ENCODE measurements at places on chromosomes 3 and 15.

- no peak for DNase-seq
Observed at GRCh38 chr3:45515999-45516725, 78.4 kb upstream of the LIMD1 start.

DNA sequence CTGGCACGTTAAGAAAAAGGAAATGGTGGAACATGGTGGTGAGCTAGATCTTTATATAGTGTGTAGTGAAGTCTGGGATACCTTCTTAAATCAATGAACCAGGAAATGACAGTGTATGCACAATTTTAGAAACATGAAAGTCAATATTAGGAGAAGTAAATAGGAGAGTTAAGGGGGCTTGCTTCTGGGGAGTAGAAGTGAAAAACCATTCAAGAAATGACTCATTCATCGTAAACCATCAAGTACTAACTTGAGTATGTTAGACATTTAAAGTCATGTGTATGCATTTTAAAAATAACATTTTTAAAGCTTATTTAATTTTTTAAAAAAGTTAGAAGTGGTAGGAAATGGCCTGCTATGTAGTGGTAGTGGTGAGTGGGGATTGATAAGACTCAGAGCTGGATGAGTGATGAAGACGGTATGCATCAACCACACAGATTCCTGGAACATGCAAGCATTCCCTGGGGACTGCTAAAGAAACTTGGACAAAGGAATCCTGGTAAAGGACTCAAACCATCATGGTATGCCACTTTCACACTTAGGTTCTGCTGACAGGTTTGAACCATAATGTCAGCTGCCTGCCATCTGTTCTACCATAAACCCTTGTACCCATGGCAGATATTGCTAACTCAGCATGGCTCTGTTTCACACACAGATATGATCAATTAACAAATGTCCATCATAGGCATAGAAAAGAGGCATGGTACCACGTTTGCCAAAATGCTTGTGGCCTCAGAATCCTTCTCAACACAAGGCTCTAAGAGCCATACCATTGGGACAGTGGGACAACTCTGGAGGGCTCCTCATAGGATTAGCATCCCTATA lies 28.9 kb upstream of the MITF start:
- no peak for DNase-seq

DNA sequence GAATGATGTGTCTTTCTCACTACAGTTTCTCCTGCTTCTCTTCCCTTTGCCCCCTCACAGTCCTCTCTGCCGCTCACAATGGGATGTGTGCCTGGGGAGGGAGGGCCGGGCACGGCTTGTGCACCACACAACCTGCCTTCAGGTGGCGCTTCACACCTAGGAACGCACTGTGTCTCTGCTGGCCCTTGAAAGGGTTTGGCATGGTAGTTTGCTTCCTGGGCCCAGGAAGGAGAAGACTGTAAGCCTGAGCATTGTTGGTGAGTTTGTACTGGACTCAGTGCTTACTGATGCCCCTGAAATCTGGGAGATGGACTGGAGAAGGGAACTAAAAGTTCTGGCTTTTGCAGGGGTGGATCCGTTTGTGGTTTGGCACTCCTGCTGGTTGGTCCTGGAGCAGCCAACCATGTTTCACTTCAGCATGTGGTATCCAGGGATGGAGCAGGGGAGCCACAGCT lies 9.2 kb downstream of the ALPK3 start:
- DNase-seq, result no peak

- DNase-seq, result no peak
Observed at GRCh38 chr3:30649572-30650318, 43.3 kb downstream of the TGFBR2 start.

DNA sequence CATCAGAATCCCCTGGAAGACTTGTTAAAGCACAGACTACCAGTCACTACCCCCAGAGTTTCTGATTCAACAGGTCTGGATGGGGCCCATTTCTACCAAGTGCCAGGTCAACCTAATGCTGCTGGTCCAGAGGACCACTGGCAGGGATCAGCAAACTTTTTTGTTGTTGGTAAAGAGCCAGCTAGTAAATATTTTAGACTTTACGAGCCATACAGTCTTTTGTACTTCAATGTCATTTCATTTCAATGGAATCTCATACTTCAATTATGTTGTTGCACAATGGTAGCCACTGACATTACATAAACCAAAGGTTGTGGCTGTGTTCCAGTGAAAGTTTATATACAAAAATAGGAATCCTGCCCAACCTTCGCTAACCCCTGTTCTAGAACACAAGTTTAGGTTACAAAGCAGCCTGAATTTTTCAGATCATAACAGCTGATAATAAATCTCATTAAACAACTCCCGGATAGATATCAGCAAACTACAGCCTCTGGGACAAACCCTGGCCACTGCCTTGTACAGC lies 28.7 kb downstream of the ULK4 start:
- DNase-seq, result no peak

GRCh38 chr3:57890874-57891273 lies 117.3 kb upstream of the FLNB start:
- no peak for DNase-seq

- DNase-seq, result no peak
Observed at GRCh38 chr15:77753281-77753873, 120.7 kb upstream of the LINGO1 start.

GRCh38 chr3:108102420-108103039 lies 11.7 kb upstream of the CD47 start:
- DNase-seq, result no peak

- DNase-seq, result no peak
Observed at GRCh38 chr3:67311440-67311839, 313.3 kb downstream of the KBTBD8 start.

GRCh38 chr15:83282141-83282540 lies 2.3 kb downstream of the BNC1 start:
- DNase-seq, result no peak

GRCh38 chr3:46200211-46200610 lies 7.9 kb downstream of the CCR1 start:
- no peak for DNase-seq

- DNase-seq, result no peak
Observed at GRCh38 chr15:40397688-40398412, 7.7 kb upstream of the IVD start.

DNA sequence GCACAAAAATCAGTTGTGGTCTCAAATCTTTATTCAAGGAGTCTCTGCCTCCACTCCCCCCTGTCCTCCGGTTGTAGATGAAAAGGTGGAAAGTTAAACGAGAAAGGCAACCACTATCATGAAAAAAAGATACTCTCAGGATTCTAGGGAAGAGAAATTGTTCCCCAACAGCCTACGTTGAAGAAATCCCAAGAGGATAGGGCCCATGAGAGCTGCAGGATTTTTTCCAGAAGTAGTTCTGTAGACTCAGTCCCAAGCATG lies 14.3 kb downstream of the ZIC1 start:
- no peak for DNase-seq

DNA sequence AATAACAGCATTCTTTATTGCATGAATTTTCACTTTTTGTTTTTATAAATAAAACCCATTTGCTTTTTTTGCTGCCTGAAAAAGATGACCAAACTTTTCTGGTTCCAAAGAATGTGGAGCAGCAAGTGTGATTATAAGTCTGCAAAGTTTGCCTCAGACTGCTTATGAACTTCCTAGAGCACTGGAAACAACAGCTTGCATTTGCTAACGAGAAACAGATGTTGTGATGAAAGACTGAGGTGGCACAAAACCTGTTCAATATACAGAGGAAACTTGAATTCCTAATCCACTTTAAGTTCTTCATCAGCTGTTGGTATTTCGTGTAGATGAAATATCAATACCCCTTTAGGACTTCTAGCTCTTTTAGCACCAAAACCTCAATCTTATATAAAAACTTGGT lies 9.3 kb downstream of the ZPLD1 start:
- no peak for DNase-seq

DNA sequence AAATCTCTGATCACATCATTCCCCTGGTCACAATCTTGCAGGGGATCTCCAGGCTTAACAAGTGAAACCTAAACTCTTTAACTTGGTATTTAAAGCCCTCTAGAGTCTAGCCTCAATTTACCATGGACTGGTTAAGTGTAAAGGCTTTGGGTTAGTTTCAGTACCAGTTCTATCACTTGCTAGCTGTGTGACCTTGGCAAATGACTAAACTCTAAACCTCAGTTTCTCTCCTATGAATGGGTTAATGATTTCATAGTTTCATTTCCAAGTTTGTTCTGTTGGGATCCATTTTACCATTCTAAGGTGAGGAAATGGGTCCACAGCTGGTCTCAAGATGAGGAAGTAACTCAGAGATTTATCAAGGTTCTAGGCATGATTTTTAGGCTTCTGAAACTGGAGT lies 38.8 kb upstream of the TIMP4 start:
- DNase-seq, result no peak

- DNase-seq, result no peak
Observed at GRCh38 chr3:24296441-24297205, 198.0 kb downstream of the THRB start.

DNA sequence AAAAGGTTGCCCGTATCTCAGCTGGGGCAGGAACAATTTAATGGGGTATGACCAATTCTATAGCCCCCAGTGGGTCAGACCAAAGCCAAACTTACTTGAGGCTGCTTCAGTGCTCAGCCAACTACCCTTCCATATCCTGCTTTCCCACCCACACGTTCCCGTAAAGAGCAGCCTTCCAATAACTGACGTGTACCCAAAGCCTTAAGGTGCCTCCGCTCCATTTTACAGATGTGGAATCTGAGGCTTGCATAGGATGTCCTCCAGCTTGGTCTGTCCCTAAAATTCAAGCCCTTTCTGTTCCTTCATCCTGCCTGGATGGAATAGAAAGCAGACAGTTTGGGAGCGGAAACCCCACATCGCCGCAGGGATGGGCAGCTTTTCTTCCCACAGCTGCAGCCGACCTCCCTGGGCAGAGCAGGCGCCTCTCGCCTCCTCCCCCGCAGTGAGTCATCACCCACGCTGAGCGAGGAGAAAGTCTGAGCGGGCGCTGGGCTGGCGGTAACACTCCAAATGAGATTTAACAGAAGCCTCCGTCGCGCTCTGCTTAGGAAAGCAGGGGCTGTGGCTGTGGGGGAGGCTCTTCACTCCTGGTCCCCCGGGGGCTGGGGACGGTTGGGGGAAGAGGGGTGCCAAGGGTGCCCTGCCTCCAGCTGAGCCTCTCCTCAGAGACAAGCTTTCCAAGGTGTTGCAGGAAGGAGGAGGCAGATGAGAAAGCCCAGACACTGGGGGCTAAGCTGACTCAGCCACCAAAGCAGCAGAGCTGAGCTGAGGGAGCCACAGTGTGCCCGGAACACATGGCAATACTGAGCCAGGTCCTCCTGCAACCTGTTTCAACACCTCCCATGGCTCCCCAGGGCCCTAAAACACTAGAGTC lies 57.8 kb upstream of the HRH1 start:
- DNase-seq, result peak; percentile 60

DNA sequence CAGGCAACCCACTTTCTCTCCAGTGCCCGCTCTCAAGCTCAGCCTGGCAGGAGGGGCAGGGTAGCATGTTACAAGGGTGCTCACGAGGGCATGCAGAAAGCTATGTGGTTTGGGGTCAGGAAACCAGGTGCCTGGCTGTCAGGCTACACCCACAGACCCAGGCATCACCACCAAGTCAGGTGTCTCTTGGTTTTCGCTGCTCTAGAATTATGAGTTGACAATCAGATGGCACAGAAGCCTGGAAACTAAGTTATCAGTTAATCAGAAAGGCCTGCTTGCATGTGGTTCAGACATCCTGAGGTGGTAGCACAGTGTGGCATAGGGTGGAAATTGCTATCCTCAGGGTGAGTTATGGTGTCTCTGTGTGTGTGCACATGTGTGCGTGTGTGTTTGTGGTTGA lies 16.2 kb upstream of the CCR9 start:
- DNase-seq, result no peak

GRCh38 chr15:50134524-50135024 lies 15.5 kb upstream of the ATP8B4 start:
- DNase-seq, result no peak

GRCh38 chr3:187931101-187931500 lies 185.8 kb upstream of the BCL6 start:
- DNase-seq, result no peak

- DNase-seq, result no peak
Observed at GRCh38 chr15:98455904-98456303, 192.4 kb upstream of the IGF1R start.

GRCh38 chr3:172700256-172700655 lies 10.6 kb downstream of the NCEH1 start:
- DNase-seq, result no peak

GRCh38 chr3:181541414-181541813 lies 170.3 kb upstream of the SOX2 start:
- no peak for DNase-seq

- DNase-seq, result no peak
Observed at GRCh38 chr15:86373147-86373546, 293.5 kb downstream of the AGBL1 start.

DNA sequence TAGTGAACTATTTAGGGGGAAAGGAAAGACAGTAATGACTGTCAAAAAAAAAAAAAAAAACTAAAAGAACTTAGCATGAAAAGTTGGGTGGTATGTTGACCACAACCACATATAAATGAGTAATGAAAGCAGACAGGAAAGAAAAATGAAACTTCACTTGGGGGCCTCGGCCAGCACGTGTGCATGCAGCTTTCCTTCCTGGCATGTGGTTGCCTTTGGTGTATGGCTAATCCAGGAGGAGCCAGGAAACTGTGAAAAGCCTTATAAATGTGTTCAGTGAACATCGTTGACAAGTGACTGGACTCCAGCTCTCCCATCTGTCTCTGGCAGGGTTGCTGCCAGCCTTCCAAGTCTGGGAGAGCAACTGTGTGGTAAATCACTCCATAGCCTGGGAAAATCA lies 195.1 kb downstream of the DTWD1 start:
- no peak for DNase-seq

DNA sequence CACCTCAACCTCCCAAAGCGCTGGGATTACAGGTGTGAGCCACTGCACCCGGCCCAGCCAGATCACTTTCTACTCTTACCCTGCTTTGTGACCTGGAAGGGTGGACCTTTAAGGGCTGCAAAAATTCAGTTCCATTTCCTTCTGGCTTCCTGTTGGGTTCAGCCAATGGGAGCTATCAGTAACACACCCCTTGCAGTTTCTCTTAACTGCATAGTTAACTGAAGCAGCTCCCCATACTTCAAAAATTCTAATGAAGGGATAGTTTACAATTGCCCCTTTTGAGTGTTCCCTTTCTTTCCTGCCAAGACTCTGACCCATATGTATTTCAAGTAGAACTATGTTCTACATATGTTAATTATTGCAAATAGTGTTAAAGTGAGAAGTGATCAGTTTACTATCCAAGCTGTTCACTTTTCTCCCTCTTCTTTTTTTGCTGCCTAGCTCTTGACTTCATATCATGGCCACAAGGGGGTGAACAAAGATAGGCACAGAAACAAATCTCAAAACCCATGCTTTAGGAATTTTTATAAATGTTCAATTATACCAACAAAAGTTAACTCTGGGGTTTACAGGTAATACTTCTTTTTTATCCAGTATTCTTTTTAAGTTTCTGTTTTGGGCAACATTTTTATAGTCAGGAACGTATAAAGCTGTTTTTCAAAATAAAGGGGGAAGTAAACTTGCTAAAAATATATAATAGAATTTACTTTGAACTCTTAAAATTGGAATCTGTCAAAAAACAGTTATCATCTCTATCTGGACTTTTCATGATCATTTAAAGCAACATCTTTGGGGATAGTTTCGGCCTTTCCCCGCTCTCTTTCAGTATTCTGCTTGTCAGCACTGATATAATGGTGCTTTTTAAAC lies 8.1 kb downstream of the PGBD4 start:
- DNase-seq, result no peak
